ENCODE measurements at places on chromosomes 6 and 20.

- no peak for DNase-seq
These were observed 15.4 kb downstream of the MDFI start for GRCh38 chr6:41653691-41654090.

DNA sequence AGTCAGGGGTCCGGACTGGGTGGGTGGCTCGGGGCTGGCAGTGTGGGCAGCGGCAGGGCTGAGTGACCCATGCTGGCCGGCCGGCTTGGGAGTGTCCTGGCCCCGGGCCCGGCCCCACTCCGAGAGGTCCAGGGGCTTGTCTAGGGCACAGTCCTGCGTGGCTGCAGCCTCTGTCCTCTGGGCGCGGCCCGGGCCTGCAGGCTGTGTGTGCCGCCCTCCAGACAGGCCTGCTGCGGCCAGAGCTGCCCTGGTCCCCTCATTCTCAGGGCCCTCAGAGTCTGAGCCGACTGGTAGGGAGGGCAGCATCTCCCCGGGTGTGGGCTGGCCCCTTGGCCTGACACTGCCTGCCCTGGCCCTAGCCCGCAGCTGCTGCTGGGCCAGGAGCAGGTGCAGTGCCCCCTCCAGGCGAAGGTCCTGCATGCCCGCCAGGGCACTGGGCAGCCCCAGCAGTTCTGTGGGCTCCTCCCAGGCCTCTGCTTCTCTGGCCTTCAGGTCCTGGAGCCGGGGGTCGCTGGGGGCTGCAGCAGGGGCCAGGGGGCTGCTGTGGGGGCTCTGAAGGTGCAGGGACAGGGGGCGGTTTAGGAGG lies 6.9 kb upstream of the CABLES2 start:
- no peak for DNase-seq

DNA sequence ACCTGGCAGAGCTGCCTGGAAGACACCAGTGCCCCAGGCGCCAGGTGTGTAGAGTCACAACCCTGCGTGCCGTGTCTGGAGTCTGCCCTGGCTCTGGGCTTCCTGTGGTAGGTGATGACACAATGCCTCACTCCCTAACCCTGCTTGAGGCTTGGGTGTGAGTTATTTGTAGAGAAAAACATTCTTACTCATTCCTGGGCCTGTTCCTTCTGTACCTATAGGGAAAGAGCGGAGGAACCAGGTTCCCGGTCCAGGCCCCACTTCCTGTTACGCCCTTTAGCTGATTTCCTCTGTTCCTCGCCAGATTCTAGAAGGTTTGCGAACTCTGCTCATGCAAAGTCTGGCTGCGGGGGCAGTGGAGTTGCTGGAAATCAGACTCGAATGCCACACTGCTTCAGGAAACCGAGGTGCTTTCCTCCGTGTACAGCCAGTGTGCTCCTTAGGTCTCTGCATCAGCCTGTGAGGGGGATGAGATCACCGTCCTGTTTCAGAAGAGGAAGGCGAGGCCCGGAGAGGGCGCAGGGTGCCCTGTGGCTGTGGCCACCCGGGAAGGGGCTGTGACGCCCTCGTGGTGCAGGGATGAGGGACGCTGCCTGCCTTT lies 67.1 kb upstream of the DUSP22 start:
- DNase-seq = peak; percentile 71

DNA sequence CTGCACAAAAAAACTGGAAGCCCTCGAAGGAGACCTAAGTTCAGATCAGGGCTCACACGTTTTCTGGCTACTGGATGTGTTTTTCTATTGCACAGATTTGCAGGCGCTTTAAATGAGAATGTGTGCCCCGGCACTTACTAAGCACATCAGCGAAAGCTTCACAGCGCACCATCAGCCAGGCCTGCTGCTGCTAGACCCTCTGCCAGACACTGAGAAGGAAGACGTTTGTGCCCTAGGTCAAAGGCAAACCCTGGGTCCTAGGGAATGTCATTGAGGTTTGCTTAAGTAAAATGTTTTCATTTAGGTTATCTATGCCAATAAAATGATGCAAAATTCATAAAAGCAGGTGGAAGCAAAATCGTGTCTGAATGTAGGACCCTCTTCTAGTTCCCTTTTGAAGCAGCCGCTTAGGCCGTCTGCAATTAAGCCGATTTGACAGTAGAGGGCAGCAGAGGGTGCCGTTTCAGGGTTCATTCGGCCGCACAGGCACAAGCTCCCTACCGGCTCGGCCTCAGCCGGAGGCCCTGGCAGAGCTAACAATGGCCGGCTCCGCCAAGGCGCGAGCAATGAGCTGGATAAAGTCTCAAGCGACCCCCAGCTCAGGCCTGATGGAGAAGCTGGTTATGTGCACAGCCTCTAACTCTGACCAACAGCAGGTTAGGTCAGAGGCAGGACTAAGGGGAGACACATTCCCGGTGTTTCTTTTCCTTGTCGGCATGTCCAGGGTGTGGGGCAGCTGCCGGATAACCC lies 107.2 kb upstream of the FOXA2 start:
- DNase-seq = peak; percentile 45

DNA sequence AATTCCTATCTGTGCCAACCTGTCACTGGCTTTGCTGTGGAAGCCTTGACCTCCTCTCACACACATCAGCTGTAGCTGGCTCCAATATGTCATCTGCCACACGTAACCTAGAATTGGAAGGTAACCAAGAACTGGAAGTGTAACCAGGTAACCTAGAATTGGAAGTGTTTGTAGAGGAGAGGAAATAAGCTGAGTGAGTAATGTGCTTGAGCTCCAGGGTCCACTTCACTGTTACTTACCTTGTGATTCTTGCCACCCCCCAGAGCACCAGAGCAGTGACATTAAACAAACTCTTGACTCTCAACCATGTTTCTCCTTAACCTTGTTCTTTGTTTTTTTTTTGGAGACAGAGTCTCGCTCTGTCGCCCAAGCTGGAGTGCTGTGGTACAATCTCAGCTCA lies 350.5 kb downstream of the NRN1 start:
- DNase-seq = no peak

Data from activated T-cell treated with anti-CD3 and anti-CD28 coated beads for 48 hours (primary cell).